ENCODE measurements at places on chromosomes 3 and 15. TPM values are rescaled to one million over a fixed set of nuclear protein-coding genes. Genes with fewer than 3 reads are reported as not detected.
A peak's percentile ranks its signal among the peaks of the same experiment; 100 is the strongest.

- peak; percentile 65 for DNase-seq
Observed at GRCh38 chr15:60745469-60746061, 266.6 kb upstream of the ICE2 start.

Gene GPR27
- 9.2 TPM for polyA plus RNA-seq

DNA sequence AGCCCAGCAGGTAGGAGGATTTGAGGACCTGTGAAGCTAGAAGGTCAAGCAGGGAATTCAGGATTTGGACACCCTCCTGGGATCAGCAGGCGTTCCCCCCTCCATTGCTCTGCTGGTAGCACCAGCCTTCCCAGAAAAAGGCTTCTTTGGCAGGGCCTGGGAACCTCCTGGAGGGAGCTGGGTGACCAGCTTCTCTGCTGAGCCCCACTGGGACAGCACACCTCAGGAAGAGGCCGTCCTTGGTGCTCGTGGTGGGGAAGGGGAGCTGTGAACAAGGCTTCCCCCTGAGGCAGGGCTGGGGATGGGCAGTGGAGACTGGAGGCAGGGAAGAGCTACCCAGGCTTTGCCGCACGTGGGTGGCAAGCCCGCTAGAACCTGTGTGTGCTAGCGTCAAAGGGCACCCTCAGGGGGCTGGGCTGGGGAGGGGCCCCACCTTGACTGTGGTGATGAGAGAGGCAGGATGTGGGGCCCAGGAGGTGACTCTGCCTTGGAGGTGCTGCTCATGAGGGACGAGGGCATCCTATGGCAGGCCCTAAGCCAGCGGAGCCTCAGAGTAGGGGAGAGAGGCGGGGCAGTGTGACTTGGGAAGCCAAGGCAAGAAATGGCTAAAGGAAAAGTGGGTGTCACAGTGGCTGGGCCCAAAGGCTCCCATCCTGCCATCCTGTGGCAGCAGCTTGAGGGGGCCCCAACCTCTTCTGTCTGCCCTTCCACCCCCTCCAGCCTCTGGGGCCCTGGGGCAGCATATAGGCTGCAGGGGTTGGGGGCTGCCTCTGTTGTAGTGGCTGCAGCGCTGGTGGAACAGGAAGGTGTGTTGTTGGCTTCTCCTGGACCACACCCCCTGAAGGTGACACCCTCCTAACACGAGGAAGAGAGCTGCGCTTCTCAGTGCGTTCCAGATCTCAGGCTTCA lies 20.7 kb downstream of the KLF13 start:
- DNase-seq, result no peak

GRCh38 chr3:10085738-10086137 lies 22.3 kb downstream of the FANCD2OS start:
- no peak for DNase-seq

DNA sequence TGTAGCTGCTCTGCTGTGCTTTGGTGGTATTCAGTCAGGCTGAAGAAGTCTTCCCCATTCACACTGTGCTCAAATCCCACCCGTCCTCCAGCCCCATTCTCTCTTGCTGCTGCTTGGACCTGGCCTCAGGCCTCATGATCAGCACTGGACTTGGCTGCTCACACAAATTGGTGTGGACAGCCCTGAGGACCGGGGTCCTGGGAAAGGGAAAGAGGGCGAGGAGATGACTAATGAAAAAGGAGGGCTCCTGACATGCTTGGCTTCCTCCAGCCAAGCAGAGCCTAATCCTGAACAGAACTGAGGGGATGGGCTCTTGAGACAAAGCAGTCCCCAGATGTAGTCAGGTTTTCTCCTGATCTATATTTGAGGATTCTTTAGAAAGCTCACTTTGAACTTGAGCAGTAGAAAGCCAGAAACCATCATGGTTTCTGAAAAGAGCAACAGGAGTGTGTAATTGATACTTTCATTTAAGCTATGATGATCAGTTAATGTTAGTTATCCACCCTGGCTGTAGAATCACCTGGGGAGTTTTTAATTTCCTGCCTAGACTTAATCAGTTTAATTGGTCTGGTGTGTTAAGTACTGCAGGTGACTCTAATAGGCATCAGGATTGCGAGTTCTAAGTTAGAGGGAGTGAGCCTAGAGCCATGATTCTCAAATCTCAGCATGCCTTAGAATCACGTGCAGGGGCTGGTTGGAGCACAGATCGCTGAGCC lies 79.4 kb upstream of the THBS1 start:
- DNase-seq, result no peak

DNA sequence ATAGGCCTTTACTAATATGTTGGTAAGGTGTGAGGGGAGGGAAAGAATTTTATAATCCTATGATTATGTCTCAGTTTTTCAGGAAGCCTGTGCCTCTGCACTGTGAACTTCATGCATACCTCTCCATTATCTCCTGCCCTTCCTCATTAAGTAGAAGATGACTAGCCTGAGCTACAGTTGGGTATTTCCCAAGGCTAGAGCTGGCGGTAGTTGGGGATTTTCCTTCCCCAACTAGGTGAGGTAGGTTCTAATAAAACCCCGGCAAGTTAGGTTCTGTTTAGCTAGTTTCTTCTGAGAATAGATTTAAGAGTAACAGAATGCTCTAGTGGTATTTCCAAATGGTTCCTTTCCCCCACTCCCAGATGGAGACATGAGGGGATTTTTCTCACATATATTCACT lies 414.5 kb downstream of the GRM7 start:
- no peak for DNase-seq

Gene TGFBR2
- polyA plus RNA-seq, result 39.4 TPM

Gene UROC1
- not detected for polyA plus RNA-seq

- DNase-seq, result no peak
Observed at GRCh38 chr3:161644891-161645635, 148.5 kb downstream of the OTOL1 start.

DNA sequence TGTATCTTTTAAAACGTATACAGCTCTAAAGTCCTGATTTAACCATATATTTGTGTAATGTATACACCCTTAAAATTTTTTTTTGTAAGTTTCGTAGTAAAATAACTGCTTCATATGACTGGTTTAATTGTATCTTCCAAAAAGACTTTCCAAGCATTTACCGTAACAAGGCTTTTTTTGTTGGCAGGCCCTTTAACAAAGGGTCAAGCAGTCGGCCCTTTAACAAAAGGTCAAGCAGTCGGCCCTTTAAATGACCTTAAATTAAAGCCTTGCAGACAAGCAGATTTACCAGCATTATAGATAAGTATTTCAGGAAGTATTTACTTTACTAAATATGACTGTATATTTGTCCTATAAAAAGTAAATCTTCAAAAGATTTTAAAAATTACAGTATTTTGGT lies 28.1 kb downstream of the TSC22D2 start:
- DNase-seq, result no peak

DNA sequence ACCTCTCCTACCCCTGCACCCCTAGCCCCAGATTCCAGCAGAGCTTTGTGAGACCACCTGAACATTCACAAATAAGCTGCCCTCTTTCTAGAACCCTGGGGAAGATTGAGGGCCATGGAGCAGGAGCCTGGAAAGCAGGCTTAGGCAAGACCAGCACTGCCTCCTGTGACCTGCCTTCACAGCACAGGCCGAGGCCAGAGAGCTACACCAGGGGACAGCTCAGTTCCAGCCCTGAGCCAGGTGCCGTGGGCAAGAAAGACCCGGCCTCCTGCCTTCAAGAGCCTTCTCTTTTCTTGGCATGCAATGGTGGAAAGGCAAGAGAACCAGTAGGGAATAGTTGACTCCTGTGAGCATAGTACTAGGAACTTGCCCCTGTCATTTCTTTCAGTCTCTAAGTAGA lies 48.1 kb downstream of the SLC6A6 start:
- DNase-seq, result no peak

Gene LMAN1L
- not detected for polyA plus RNA-seq

- no peak for DNase-seq
Observed at GRCh38 chr15:63274427-63274826, 3.0 kb upstream of the APH1B start.

DNA sequence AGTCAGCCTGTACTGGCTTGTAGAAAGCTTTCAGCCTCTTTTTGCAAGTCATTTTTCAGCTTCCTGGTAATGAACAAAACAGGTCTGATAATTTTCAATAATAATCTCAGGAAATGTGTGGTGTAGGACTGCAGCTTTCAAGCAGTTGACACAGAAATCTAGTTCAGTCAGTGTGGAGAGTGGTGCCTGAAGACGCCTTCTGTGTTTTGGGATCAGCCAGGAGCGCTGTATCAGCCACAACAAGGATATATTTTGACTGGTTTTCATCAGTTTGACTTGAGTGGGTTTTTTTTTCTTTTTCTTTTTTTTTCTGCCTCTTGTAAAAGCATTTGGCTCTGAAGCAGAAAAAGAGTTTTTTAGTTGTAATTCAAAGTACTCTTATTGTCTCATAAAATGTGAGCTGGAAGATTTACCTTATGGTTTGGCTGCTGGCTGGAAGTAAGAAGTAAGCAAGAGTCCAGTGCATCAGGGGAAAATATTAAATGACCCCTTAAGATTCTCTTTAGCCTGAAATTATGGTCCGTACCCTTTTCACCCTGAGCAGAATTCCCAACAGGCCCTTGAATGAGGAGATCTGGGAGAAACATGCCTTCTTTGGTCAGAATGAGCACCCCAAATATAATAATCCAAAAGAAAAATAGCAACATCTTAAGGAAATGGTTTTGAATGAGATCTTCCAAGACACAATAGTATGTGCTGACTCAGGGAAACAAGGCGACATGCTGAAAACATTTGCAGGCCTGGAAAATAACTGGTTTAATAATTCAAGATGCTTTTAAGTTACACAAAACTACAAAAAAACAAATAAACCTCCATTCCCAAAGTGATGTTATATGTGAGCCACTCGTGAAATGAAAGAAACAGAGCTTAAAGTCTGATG lies 332.7 kb upstream of the ADAMTS9 start:
- no peak for DNase-seq

DNA sequence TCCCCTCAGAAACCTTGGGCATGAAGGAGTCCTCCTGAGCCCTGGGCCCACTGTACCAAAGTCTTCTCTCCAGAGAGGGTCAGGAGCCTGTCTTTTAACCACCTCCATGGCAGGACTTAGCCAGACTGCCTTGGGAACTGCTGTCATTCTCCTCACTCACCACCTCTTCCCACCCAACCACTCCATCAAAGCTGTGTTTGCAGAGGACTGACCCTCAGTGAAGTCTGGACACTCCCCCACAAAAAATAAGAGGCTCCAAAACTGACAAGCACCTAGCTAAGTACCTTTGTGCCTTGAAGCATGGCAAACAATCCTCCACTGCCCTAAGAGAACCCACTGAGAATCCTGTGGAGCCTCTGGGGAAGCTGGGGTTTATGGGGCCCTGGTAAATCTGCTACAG lies 2.3 kb upstream of the SCAP start:
- DNase-seq, result no peak

Gene PP2D1
- polyA plus RNA-seq, result not detected

- no peak for DNase-seq
Observed at GRCh38 chr3:197820550-197821335, 29.7 kb downstream of the LRCH3 start.

GRCh38 chr3:16415911-16416476 lies 97.5 kb downstream of the RFTN1 start:
- no peak for DNase-seq

DNA sequence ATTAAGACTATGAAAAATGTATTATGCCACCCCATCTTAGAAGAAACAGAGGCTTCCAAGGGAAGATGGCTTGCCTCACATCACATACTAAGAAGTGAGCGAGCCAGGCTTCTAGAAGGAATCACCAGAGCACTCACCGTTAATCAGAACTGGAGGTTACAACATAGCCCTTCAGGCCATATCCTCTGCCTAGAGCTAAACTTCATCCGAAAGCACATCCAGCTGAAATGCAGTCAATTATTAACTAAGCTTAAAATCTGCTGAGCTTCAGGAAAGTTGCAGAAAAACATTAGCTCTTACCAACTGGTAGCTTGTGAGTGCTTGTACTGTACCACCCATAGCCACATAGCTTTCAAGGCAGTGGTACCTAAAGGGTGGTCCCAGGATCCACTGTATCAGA lies 483.2 kb downstream of the TBL1XR1 start:
- DNase-seq, result no peak

Gene LRRN1
- 10.2 TPM for polyA plus RNA-seq

DNA sequence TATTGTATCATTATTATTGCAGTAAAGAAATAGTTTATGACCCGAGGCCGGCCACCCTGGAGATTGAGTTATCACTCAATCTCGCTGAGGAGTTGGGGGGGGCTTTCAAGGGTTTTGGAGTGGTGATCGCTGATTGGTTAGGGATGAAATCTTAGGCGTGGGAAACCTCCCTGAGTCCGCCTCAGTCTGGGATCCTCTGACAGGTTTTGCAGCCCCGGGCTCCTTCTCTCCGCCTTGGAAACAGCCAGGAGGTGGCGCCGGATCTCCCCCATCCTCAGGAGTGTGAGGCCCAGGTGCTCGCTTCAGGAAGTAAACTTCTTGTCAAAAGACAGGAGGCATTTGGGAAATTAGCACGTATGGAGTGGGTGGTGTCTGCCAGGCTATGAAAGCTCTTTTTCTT lies 41.1 kb upstream of the SEC61A1 start:
- DNase-seq, result no peak

GRCh38 chr3:122356402-122356801 lies 26.6 kb downstream of the MIX23 start:
- DNase-seq, result peak; percentile 49

GRCh38 chr3:44339181-44340057 lies 853 bp downstream of the TCAIM start:
- no peak for DNase-seq

DNA sequence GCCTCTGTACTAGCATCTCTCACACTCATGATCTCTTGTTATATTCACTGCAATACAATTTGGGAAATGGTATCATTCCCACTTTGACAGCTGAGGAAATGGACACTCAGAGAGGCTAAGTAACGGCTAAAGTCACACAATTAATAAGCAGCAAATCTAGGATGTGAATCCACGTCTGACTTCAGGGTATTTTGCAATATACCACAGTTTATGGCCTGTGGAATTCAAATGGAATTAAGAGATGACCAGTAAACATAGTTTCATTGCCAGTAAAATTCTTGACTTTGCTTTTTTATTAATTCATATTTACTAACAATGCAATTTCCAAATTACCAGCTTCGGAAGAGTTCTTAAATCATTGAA lies 61.1 kb downstream of the CCNL1 start:
- DNase-seq, result no peak

- DNase-seq, result no peak
Observed at GRCh38 chr3:61331929-61332552, 80.8 kb upstream of the FHIT start.

GRCh38 chr3:81554388-81554787 lies 207.1 kb downstream of the GBE1 start:
- no peak for DNase-seq

DNA sequence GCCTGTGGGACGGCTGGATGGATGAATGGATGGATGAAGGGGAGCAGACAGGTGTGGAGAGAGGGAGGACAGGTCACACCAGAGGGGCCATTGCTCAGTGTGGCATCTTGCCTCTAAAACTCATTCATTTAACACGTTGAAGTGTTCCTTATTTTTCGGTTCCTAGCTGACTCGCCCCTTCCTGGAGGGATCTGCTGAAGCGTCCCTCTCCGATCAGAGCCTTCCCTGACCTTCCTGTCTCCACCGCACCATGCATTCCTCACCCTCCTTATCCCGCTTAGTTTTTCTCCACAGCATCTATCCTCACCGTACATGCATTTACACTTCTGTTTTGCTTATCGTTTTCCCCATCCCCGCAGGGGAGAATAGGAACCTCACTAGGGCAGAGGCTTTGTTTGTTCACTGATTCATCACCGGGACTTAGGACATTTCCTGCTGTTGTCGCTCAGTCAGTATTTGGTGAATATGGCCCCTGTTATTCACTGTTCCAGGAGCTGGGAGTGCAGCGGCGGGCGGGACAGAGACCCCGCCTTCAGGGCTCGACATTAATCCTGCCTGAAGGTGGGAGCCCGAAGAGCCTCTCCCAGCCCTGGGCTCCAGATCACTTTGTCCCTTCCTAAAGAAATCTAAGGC lies 32.0 kb downstream of the FOXL2 start:
- DNase-seq, result no peak

Gene RAD18
- polyA plus RNA-seq, result 7.8 TPM

GRCh38 chr15:98878172-98878571 lies 129.4 kb downstream of the PGPEP1L start:
- DNase-seq, result no peak

Measured in ovary (tissue), 10 donors.